Fibroblast of skin of abdomen (primary cell): ENCODE measurements at places on chromosomes 1 and 21.

GRCh38 chr1:88003255-88003654 lies 674.6 kb downstream of the LMO4 start:
- DNase-seq: no peak

GRCh38 chr1:227542153-227543120 lies 20.9 kb upstream of the ZNF678 start:
- peak; percentile 83 for DNase-seq

DNA sequence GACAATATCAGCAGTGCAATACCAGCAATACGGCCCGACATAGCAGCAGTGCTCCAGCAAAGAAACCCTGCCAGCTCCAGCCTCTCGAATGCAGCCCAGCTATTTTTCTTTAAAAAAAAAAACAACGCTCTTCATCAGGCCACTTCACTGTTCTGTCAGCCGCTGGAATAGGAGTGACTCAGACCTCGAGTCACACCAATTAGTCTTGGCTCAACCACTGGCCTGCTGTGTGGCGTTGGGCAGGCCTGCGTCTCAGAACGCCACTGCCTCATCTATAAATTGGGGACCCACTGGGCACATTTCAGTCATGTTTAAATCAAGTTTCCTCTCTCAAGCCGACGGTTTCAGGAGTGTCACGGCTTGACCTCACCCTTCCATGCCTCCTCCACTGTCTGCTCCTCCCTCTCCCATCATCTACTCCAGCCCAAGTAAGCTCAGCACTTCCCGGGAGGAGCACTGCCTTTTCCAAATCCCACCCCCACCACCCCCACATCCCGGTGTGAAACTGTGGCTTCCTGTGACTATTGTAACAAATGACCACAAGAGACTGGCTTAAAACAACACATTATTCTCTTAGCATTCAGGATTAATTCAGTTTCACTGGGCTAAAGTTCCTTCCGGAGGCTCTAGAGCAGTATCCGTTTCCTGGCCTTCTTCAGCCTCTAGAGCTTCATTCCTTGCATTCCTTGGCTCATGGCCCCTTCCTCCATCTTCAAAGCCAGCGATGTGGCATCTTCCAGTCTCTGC lies 71.9 kb upstream of the EFHD2 start:
- DNase-seq: peak; percentile 74

- DNase-seq: no peak
Measured at GRCh38 chr1:14282707-14283106, 315.8 kb upstream of the KAZN start.

- DNase-seq: no peak
Measured at GRCh38 chr1:40339420-40340323, 22.6 kb upstream of the COL9A2 start.

DNA sequence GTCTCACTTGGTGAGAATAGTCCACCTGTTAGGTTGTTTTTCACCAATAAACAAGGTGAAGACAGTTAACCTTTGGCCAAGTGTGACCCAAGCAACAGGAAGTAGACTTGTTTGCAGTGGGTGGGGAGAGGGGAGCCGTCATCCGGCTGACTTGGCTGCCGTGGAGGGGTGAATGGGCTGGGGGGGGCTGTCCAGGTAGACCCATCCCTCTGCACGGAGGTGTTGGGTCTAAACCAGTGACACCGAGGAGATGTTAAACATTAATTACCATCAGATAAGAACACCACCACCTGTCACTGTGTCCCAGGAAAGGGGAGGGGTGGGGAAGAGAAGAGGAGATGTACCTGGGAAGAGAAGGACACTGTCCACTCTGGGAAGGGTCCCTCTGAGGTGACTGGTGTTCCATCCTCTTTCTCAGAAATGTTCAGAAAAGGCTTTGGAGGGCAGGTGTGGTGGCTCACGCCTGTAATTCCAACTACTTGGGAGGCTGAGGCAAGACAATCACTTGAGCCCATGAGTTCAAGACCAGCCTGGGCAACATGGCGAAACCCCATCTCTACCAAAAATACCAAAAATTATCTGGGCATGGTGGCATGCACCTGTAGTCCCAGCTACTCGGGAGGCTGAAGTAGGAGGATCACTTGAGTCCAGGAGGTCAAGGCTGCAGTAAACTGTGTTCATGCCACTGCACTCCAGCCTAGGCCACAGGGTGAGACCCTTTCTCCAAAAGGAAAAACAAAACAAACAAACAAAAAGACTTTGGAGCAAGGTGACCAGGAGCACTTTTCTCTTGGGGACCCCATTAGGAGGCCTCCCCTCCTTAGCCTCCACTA lies 6.7 kb upstream of the MYOM3 start:
- DNase-seq: no peak

- no peak for DNase-seq
Measured at GRCh38 chr21:44508711-44509445, 31.1 kb downstream of the KRTAP10-1 start.

DNA sequence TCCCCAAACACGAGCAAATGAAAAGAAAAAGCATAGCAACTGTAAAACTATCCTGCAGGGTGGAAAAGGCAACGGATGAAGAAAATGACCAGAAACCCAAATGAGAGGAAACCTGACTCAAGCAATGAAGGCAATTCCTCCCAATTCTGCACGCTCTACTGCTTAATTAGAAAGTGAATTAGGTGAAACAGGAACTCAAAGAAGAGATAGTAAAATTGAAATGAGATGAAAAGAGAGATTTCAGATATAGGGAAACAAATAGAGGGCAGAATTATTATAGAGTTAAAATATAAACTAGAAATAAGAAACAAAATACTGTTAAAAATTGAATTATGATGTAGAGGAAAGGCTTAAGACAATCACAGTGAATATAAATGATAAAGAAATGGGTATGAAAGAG lies 27.5 kb upstream of the ITPKB start:
- no peak for DNase-seq

- peak; percentile 32 for DNase-seq
Measured at GRCh38 chr1:20371411-20371810, 80.7 kb downstream of the VWA5B1 start.

- no peak for DNase-seq
Measured at GRCh38 chr1:182857212-182857611, 18.1 kb downstream of the DHX9 start.

DNA sequence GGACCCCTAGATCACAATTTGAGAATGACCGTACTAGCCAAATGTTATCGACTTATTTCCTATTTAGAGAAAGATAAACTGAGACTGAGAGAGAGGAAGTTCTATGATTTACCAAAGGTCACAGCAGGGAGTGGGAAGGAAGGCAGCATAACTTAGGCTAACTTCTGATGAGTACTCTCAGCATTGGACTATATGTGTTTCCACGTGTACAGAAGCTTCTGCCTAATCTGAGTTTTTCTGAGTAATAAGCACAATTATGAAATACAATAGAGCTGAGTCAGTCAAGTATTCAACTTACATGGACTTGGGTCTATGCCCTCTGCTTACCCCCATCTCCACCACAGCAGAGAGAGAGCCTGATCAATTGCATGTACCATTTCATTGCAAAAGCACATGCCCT lies 88.1 kb upstream of the HIVEP3 start:
- DNase-seq: peak; percentile 43

GRCh38 chr1:244965185-244966030 lies 101.1 kb upstream of the HNRNPU start:
- no peak for DNase-seq

GRCh38 chr1:243731974-243732625 lies 117.9 kb downstream of the AKT3 start:
- no peak for DNase-seq

- DNase-seq: no peak
Measured at GRCh38 chr1:10878469-10878868, 82.0 kb upstream of the CASZ1 start.

- no peak for DNase-seq
Measured at GRCh38 chr1:109502364-109502851, 7.1 kb downstream of the AMIGO1 start.

- no peak for DNase-seq
Measured at GRCh38 chr1:185368913-185369491, 52.0 kb upstream of the IVNS1ABP start.

GRCh38 chr1:3275471-3276340 lies 178.8 kb upstream of the ARHGEF16 start:
- DNase-seq: peak; percentile 27

GRCh38 chr21:36686955-36687354 lies 12.0 kb upstream of the SIM2 start:
- no peak for DNase-seq

DNA sequence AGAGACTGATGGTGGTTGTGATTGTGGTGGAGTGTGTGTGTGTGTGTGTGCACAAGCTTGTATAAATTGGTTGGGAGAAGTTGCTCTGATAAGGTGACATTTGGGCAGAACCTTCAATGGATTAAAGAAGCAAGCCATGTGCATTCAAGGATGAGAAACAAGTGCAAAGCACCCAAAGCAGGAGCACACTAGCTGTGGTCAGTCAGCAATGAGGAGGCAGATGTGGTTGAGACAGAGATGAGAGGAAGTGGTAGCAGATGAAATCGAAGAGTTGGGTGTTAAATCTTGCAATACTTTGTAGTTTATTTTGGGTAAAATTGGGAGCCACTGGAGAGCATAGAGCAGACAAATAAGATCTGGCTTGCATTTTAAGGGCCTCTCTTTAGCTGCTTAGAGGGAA lies 4.4 kb upstream of the PGBD5 start:
- no peak for DNase-seq

DNA sequence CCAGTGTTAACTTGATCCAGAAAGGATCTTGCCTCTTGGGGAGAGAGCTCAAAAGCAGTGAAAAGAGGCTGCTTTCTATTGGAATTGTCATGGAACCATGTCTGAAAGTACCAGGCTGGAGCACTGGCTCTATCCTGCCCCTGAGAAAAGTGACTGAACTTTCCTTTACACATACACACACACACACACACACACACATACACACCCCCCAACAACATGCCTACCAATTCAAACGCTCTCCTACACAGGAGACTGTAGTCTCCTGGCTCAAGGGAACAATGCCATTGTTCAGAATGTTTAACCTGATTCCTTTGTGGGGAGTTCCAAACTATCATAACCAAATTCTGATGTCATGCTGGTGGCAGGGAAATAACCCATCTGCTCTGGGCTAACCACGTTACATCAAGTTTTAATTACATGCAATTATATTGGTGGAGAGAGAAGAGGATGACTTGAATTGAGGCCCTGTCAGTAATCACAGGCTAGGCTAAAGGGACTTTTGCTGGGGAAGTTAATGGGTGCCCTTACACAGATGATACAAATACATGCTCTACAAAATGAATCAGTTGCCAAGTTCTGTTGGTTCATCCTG lies 52.3 kb upstream of the DUSP10 start:
- peak; percentile 70 for DNase-seq

DNA sequence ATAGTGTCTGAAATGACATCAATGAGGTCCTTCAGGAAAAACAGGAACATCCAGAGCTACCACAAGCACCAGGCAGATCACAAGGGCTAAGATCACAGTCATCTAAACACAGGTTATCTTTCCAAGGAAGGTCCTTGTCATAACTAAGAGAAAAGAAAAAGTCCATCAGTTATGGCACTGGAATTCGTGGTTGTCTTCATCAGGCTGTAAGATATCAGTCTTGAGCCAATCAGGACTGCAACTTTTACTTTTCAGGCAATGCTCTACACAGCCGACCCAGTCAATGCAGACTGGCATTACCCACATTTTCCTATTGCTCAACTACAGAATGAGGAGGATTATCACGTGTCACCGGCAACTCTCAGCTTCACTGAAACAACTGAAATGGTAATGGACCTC lies 26.4 kb downstream of the SORT1 start:
- peak; percentile 54 for DNase-seq

DNA sequence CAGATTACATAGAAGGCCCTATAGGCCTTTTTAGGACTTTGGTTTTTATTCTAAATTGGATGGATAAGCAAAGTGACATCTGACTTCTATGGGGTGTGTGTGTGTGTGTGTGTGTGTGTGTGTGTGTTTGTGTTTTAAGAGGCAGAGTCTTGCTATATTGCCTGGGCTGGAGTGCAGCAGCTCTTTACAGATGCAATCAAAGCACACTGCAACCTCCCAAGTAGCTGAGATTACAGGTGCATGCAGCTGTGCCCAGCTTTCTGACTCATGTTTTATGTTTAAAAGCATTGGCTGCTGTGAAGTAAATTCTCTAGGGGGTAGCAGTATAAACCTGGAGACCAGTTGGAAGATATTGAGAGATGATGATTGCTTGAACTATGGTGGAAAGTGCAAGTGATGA lies 12.4 kb upstream of the EVI5 start:
- DNase-seq: no peak

GRCh38 chr1:216528816-216529215 lies 105.6 kb upstream of the USH2A start:
- no peak for DNase-seq

GRCh38 chr21:40244981-40245380 lies 377.7 kb downstream of the PCP4 start:
- no peak for DNase-seq

DNA sequence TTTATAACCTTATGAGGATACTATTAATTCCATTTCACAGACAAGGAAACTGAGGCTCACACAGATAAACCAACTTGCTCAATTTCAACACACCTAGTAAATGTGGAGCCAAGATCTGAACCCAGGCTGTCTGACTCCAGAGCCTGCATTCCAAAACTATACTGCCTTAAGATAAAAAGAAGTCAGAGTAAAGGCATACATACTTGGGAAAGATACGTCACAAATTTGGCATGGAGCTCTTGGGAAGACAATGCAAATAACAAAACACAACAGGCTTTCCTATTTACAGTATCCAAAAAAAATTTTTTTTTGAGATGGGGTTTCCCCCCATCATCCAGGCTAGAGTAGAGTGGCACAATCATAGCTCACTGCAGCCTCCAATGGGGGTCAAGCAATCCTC lies 5.9 kb downstream of the AKT3 start:
- no peak for DNase-seq

DNA sequence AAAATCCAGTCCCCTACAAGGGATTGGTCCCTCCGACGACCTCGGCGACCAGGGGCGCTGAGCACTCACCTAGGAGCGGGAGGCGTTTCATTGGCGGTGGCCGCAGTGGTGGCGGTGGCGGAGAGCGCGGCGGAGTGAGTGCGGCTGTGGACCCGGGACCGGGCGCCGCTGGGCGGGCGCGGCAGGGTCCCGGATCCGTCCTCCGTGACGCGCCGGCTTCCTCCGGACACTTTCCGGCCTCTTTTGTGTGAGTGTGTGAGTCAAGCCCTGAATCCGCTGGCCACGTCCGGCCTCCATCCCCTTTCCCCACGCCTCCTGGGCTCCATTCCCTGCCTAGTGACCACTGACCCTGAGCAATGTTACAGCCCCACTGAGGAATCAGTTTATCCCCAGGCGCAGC lies at the start of gene ADGRL4:
Gene ADGRL4, minus strand, starts transcription at position 167 of the 400 bp plus-strand sequence. Its CDS starts 76 bp downstream, at position 91.
- peak; percentile 31 for DNase-seq

- no peak for DNase-seq
Measured at GRCh38 chr1:21639594-21640041, 29.5 kb downstream of the RAP1GAP start.

DNA sequence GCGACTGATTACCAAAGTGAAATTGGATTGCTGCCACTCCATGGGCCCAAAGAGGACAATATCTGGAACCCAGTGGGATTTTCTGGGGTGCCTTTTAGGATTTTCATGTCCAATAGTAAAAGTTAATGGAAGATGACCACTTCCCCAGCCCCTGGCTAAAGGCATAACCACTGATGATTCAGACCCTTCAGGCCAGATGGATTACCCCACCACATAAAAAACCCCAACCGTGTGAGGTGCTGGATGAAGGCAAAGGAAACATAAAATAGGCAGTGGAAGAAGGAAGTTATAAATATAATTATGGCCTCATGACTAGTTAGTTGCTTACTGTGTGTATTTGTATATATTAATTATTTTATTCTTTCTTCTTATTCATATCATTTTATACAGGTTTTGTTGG lies 40.2 kb upstream of the IL10 start:
- DNase-seq: no peak

GRCh38 chr1:9590201-9590600 lies 1.5 kb downstream of the TMEM201 start:
- no peak for DNase-seq
